ENCODE measurements at places on chromosomes 11 and 22.

- no peak overlapping the region for H3K4me3 ChIP-seq
- H3K36me3 ChIP-seq, result no peaks in the 10 kb centered on the region
- H3K4me1 ChIP-seq, result no peaks in the 10 kb centered on the region
- H3K27me3 ChIP-seq, result no peaks in the 10 kb centered on the region
- no peak for DNase-seq
Observed at GRCh38 chr22:44086271-44087088, 62.4 kb downstream of the PARVB start.

DNA sequence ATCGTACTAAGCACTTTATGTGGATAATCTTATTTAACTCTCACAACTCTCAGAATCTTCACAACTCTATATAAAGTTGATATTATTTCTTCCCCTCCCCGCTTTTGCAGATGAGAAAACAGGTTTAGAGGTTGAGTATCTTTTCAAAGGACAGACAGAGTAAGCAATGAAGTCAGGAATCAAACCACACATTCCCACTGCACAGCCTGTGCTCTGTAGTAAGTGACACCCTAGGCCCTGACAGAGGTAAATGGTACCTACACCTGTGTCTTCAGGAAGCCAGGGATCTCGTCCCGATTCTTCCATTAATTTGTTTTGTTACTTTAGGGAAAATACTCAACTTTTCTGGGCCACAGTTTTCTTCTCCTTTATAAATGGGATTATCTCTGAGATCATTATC lies 172.5 kb upstream of the MTMR2 start:
- peak overlapping the region; percentile 40 for H3K27ac ChIP-seq
- peaks cover 5% of the 10 kb centered on the region for H3K36me3 ChIP-seq
- peaks cover 9% of the 10 kb centered on the region for H3K4me1 ChIP-seq

DNA sequence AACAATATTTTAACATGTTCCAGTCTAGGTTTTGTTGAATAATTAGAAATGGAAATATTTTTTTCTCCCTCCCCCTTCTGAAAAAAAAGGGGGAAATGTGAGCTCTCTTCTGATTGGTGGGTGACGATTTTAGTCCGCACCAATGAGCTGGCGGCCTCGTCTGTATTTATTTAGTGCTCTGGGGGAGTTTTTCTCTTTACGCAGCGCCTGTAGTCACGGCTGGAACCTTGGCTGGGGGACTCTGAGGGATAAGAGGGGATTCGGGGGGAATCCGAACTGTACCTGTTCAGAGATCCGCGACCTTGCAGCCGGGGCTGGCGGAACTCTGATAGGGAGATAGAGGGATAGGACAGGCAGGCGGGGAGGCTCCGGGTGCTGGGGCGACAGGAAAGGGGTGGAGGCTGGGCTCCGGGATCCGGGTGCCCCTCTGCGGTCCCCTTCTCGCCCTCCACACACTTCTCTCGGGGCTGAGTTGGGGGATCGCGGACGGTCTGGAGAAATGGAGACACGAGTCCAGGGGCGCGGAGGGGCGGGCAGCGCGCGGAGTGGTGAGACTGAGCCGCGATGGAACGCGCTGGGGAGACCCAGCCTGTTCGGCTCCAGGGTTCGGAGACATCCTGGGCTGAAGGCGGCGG lies 99.7 kb upstream of the HSD17B12 start:
- DNase-seq, result no peak
- peaks cover 21% of the 10 kb centered on the region for H3K4me1 ChIP-seq

DNA sequence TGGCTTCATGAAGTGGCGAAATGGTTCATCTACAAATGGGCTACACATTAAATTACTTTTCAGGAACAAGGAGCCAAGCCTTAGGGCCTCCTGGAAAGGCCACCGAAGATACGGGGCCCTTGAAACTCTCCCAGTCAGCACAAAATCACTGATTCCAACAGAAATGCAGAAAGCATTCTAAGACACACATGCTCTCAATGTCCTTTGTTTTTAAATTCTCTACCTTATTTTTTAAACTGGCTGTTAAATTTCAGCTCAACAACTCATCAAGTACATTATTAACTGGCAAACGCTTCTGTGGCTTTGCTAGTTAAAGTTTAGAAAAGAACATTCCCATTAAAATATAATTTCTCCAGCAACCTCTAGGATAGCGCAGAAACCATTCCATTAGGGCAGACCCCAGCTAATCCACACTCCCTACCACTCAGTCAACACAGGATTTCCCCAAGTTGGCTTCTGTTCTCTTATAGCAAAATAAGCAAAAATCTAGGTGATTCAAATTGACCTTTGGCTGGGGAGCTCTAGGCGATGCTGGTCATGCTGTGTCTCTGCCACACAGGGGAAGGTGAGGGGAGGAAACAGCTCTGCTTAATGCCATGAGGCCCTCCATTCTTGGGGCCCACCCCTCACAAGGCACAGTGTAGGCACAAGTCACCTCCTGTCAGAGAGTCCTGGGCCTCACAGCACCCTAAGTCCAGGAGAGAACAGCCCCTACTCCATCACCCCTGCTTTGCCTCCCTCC lies 47.1 kb downstream of the PLEKHA7 start:
- no peak for DNase-seq
- no peak overlapping the region for H3K27ac ChIP-seq
- H3K27me3 ChIP-seq, result no peaks in the 10 kb centered on the region
- H3K4me3 ChIP-seq, result no peak overlapping the region

DNA sequence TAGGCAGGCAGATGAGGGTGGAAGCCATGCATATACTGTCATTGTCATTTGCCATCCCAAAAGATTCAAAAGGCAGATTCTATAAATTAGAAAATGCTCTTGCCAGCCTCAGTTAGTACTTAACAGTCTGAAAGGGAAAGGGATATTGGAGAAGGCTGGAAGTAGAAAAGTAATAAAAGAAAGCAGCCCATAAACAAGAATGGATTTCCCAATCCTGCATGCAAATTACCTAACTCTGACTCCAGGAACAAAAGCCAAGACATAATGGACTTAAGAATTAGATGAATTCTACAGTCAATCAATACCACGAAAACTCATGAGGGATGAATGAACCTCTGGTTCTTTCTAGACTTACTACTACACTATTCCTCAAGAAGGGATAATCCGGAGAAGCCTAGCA lies 5.9 kb downstream of the PAK1 start:
- DNase-seq, result no peak
- peaks cover 11% of the 10 kb centered on the region for H3K4me1 ChIP-seq
- no peaks in the 10 kb centered on the region for H3K36me3 ChIP-seq

- DNase-seq, result no peak
- no peaks in the 10 kb centered on the region for H3K27me3 ChIP-seq
- peaks cover 53% of the 10 kb centered on the region for H3K4me1 ChIP-seq
- no peak overlapping the region for H3K4me3 ChIP-seq
- peaks cover 8% of the 10 kb centered on the region for H3K36me3 ChIP-seq
Observed at GRCh38 chr11:19121646-19122045, 4.7 kb downstream of the ZDHHC13 start.

DNA sequence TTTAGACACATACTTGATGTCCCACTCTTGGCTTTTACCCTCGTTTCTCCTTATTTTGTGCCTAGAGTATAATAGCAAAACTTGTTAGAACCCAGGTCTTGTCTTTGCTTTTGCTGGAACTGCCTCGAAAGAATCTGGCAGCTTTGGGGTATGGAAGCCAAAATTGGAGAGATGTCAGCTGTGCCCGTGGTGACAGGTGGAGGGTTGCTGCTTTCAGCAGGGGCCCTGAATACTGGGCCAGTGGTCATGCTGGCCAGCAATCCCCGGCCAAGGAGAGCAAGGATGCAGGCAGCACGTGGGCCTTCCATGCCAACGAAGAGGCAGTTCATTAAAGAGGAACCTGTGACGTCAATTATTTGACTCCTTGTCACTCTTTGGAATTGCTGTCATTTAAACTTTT lies 181.1 kb downstream of the HIPK3 start:
- H3K27ac ChIP-seq, result no peak overlapping the region
- peaks cover 5% of the 10 kb centered on the region for H3K27me3 ChIP-seq
- no peak overlapping the region for H3K4me3 ChIP-seq
- no peaks in the 10 kb centered on the region for H3K4me1 ChIP-seq
- DNase-seq, result no peak

- peaks cover 19% of the 10 kb centered on the region for H3K4me1 ChIP-seq
- H3K4me3 ChIP-seq, result peak overlapping the region; percentile 65
- no peak overlapping the region for H3K27ac ChIP-seq
- H3K27me3 ChIP-seq, result no peaks in the 10 kb centered on the region
Observed at GRCh38 chr22:23763579-23763945, 772 bp downstream of the C22orf15 start.

DNA sequence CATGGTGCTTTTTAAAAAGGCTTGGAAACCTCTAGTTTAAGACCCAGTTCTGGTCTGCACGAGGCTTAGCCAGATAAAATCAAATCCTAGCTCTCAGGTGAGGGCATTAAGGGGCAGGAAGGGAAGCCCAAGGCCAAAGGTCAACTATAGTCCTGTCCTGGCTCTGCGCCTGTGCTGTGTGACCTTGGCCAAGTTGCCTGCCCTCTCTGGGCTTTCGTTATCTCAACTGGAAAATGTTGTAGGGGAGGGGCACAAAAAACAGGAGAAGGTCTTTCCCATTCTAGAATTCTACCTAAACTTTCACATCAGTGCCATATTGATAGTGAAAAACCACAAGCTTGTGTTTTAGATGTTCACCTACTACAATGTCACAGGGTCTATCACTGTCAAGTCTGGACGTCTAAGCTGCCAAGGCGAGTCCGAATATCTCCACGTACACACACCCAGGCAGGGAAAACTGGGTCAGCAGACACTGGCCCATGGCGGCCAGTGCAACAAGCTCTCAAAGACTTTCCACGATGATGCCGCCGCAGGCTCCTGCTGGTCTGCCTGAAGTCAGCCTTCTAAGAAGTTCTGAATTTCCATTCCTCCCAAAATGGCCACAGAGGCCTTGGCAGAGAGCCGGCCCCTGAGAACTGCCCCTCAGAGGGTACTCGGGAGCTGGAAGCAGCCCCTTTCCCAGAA lies 18.0 kb downstream of the MN1 start:
- DNase-seq, result no peak
- H3K4me3 ChIP-seq, result no peak overlapping the region
- no peaks in the 10 kb centered on the region for H3K36me3 ChIP-seq

DNA sequence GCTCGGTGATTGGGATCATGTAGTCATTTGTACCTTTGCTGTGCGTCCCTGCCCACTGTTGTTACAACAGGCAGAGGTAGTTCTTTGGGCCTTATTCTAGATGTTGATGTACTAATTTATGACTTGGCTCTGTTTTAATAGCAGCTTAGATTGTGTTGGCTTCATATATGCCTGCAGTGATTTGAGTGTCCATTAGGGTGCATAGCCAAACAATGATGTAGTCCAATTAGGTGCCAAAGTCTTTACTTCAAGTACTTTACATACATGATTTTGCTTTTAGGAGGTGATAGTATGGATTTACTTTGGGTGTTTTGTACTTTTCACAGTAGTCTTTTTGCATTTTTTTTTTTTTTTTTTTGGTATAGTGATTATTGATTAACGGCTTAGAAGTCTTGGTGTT lies 46.4 kb downstream of the PPP6R3 start:
- H3K27ac ChIP-seq, result no peak overlapping the region
- H3K36me3 ChIP-seq, result no peaks in the 10 kb centered on the region
- H3K27me3 ChIP-seq, result no peaks in the 10 kb centered on the region
- no peak for DNase-seq
- H3K4me3 ChIP-seq, result no peak overlapping the region
- H3K4me1 ChIP-seq, result peaks cover 65% of the 10 kb centered on the region

GRCh38 chr22:37044634-37045625 lies 6.6 kb upstream of the KCTD17 start:
- H3K27ac ChIP-seq, result no peak overlapping the region
- H3K36me3 ChIP-seq, result no peaks in the 10 kb centered on the region
- no peak overlapping the region for H3K4me3 ChIP-seq
- H3K27me3 ChIP-seq, result no peaks in the 10 kb centered on the region

DNA sequence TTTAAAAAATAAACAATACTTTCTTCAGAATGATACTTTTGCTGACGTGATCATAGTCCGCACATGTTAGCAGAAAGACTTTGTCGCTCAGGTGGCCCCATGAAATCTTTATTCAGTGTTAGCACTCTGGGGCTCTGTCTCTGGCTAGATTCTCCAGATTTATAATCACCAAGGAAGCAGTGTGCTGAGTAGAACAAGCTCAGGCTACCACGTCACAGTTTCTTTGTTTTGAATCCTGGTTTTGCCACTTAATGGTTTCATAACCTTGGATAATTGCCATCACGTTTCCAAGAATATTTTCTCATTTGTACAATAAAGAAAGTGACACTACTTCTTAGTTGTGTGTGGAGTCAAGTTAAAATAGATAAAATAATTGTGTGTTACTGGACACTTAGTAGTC lies 3.9 kb upstream of the MUC15 start:
- H3K4me1 ChIP-seq, result no peaks in the 10 kb centered on the region
- H3K4me3 ChIP-seq, result no peak overlapping the region
- no peaks in the 10 kb centered on the region for H3K36me3 ChIP-seq
- H3K27me3 ChIP-seq, result no peaks in the 10 kb centered on the region
- no peak for DNase-seq

DNA sequence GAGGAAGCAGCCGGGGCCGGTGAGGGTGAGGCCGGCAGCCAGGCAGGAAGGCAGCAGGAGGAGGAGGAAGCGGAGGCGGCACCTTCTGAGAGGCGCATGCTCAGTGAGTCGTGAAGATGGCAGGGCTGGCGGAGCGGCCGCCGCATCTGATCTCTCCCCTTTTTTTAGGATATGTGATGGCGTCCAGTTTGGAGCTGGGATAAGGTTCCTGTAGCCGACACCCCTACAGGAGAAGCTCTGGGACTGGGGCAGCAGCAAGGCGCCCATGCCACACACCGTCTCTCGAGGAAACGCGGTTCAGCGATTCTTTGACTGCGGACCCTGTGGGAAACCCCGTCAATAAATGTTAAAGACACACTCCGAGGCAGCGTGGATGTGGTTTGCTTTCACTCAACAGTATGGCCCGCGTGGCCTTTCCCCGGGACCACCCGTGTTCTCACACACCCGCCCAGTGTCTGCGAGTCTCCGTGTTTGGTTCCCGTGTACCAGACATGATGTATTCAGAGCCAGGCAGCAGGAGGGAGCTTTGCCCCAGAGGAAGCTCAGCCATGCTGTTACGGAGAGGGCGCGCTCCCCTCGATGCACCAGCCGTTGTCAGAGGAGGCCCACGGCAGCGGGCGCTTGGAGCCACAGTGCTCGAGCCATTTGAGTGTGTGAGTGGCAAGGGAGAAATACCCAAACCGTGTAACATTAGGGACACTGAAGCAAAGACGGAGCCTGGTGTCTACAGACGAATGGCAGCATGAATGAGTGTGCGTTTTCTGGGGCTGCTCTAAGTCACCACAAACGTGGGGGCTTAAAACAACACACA lies 27.7 kb upstream of the PARVB start:
- no peaks in the 10 kb centered on the region for H3K27me3 ChIP-seq
- H3K27ac ChIP-seq, result peak overlapping the region; percentile 90
- peak overlapping the region; percentile 90 for H3K4me3 ChIP-seq
